Stimulated activated CD4-positive, alpha-beta T cell treated with anti-CD3 and anti-CD28 coated beads, TNF-alpha, amount 100 ng/mL, for 4 hours (primary cell): ENCODE measurements at places on chromosomes 2 and 18.

DNA sequence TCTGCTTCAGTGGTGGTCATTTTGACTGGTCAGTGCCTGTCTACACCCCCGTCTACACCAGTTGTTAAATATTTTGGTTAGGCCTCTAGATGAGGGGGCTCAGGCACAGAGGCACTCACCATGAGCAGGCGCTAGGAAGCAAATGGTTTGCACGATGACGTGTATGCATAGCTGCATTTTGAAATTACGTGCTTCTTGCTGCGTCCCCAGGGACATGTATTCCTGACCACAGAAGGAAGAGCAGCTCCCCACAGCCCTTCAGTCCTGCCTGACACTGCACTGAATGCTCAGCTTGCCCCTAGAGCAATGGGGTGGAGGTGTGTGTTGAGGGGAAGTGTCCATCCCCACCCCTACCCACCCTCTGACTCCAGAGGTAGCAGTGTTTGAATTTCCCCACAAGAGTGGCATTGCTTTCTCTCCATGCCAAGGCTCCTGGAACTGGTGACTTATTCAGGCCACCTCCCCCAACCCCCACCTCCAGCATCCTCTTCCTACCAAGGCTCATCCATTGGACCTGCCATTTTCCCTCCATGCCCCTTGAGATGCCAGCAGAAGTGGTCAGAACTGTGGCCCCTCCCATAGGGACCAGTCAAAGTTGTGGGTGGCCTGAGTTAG is 11.4 kb upstream of the ZAP70 start:
- DNase-seq, result no peak

DNA sequence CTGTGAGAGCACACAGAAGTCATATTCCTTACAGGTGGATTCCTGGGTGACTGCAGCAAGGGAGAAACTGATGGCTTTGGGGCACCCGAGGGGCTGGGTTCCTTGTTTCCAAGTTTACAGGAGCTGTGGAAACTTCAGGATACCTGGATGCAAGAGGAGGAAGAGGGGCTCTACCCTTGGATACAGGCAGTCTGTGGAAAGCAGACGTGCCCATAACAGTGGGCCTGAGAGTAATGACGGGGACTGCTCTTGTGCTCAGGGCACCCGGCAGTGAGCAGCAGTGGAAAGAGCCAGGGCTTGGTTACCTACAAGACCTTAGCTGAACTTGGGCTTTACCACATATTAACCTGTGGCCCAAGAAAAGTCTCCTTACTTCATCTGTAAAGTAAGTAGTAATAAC is 102.2 kb upstream of the TGFA start:
- no peak for DNase-seq

GRCh38 chr2:149357058-149357457 is 26.7 kb downstream of the LYPD6 start:
- no peak for DNase-seq

DNA sequence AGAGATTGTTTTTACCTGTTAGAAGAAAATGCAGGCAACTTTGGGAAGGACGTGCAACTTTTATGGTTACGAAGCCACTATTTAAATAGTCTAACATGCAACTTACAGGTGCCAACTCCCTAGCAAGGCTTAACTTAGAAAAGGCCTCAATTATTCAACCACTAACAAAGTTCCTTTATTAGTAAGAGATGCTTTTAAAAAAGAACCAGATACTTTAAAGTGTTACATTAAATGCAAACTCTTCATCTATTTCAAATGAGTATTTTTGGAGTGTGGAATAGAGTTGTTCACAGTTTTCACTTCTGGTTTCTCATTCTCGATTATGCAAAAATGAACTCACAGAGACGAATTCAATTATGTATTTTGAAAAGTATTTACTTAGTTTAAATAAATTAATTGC is 51.7 kb downstream of the PELI1 start:
- no peak for DNase-seq

- DNase-seq, result no peak
Measured at GRCh38 chr2:231228974-231229529, 30.6 kb downstream of the ARMC9 start.

DNA sequence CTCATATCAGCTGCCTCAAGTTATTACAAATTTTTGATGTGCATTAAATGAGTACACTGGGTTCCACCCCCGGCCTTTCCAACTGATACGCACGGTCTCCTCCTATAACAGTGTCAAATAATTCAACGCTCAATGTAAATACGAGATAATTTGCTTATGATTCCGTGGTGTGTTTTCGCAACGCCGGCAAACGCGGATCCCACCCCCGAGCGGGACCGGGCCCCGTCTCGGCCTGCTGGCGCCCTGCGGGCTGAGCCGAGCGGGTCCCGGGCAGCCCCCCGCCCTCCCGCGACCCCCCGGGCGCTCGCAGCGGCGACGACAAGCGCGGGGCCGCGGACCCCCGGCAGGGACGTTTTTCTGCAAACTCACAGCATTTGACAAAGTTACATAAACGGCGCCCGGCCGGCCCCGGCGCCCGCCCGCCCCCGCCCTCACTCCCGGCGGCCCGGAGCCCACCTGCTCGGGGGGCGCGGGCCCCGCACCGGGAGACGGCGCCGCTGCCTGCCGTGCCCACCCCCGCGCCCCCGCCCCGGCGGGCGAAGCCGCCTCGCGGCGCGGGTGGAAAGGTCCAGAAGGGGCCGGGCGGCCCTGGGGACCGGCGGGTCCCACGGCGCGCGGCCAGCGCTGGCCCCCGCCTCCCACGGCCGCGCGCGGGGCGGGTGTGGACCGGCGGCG is 762 bp downstream of the HDAC4 start:
- DNase-seq, result no peak

DNA sequence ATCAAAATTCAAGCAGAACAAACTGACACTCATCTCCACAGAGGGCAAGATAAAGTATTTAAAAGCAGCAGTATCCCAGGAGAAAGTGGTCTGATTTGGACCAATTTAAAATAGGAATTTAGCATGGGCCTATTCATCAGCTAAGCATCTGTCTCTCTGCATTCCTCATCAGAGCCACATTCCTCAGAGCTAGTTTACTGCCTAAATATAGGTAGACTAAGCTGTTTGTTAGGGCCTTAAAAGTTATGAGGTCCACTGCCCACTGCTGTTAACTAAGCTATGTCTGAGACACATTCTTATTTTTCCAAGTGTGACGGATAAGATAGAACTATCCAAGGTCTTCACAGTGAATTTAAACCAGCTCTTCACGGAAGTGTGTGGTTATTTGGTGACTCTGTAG is 17.6 kb downstream of the NEB start:
- no peak for DNase-seq

GRCh38 chr18:44870631-44871502 is 190.2 kb downstream of the SETBP1 start:
- DNase-seq, result no peak

- no peak for DNase-seq
Measured at GRCh38 chr18:10791169-10791831, 265.5 kb downstream of the NAPG start.

DNA sequence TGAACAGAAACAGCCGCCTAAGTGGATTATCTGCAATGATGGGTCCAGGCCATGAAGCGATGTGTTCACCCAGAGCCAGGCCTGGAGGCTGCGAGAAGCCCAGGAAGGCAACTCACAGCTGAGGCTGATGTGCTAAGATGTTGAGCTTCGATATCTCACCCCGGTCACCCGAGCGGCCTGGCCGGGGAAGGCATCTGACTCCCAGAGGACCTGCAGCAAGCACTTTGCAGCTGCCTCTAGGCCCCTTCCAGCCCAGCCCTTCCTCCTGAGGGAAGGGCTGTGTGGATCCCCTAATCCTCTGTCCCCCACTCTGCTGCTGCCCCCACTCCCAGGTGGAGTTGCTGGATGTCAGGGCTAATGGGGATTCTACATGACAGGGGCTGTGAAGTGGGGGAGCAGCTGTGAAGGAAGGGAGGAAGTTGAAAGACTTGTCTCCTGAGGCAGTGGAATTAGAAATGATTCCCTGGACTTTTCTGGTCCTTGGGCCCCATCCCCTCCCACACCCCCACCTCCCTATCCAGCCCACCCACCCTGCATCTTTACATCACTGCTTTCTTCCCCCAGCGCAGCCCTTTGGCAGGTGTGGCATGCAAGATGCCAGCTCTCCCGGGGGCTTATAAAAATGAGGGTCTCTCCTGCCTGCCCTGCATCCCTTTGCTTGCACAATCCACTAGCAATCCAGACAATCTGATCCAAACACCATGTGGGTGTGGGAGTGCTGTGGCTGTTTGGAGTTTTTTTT is 4.3 kb downstream of the ATP6V1B1 start:
- no peak for DNase-seq
